ENCODE measurements at places on chromosomes 1 and 21.

GRCh38 chr1:85563139-85563538 is 17.4 kb upstream of the CCN1 start:
- DNase-seq, result no peak

DNA sequence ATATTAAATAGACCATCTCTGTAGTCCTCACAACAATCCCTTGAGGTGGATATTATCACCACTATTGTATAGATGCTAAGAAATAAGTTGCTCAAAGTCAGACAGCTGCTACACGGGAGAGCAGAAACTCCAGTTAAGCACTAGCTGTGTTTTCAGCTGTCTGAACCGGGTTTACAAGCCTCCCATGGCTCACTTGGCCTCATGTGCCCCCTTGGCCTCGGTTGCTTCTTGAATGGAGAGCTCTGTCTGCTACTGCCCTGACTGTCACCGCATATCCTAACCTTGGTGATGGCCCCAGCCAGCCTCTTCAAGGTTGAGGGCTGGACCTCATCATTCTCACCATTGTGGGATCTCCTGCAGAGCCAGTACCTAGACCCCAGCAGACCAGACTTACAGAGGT is 123.4 kb downstream of the AK5 start:
- DNase-seq, result no peak

- DNase-seq, result no peak
Measured at GRCh38 chr1:228284521-228284920, 76.7 kb downstream of the OBSCN start.

DNA sequence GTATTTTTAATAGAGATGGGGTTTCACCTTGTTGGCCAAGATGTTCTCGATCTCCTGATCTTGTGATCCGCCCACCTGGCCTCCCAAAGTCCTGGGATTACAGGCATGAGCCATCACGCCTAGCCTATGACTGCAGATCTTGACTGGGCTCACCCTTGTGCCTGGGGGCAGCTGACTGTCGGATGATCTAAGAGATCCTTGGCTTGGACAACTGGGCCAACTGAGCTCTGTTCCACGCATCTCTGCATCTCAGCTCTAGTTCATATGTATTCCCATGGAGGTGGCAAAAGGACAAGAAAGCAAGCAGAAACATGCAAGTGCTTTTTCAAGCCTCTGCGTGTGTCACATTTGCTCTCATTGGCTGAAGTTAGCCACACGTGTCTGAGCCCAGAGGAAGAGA is 75.8 kb upstream of the SELENON start:
- no peak for DNase-seq

DNA sequence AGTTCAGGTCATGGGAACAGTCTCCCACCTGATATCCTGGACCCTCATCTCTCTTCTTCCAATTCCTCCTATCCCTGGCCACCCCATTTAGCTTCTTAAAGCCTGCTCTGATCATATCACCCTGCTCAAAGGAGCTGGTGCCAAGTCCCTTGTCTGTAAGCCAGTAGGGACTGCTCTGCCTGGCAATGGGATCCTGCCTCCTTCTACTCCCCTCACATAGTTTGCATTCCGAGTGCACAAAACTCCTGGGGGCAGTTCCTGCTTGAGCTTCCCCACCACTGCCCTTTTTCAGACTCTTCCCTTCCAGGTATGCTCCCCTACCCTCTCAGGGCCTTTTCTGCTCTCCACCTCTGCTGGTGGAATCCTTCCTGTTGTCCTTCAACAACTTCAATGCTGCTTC is 48.1 kb downstream of the NGF start:
- no peak for DNase-seq

DNA sequence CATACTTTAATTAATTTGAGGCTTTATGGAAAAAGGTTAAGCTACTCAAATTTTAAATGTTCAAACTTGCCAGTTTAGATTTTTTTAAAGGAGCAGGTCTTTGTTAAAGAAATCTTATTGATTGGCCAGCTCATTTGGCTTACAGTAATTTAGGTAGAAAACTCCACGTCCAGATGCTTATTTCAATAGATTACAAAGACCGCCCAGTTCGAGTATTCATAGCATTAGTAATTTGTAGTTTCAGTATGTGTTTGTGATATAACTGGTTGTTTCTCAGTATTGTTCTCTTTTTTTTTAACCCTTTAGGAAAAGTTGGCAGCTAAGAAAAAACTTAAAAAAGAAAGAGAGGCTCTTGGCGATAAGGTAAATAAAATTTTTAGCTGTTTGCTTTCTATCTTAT is 1.6 kb downstream of the RPF1 start:
- no peak for DNase-seq

DNA sequence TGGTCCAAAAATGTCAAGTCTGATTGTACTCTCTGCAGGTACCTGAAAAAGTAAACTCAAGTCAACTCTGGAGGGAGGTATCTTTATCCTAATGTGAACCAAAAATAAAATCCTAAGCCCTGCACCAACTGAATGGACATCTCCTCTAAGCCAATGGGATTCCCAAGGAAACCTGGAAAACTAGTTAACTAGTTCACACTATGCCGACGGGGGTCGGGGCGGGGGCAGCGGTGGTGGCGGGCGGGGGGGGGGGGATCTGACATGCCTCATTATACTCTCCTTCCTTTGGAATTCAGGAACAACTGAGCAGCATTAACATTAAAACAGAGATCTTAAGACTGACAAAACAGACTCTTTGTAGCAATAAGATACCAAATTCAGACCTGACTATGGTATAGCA is 452.6 kb upstream of the CAMK1G start:
- no peak for DNase-seq

DNA sequence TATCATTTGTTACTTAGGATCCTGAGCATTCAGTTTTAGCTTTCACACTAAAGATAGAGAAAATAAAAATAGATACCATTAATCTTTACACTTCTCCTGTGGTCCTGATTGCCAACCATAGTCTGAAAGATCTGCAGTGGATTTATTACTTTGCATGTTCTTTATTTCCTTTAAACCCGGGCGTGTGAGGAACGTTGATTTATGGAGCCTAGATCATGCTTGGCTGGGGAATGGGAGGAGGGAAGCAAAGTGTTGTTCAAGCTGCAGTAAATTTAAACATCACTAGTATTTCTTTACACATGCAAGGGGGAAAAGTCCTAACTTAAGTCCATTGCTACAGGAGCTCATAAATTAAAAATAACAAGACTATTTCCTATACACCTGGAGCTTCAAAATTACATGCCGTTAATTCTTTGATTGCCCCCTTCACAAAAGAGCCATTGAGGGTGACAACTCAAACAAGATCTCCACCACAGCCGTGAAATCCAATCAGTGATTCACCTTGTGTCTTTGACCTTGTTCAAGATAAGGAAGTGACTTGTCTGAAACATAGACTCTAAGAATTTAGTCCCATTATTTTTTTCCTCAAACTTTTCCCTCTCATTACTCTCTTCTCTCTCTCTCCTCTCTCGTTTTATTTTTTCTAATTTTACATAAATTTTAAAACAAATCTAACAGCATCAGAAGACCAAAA is 282.7 kb downstream of the KIF26B start:
- DNase-seq, result no peak

DNA sequence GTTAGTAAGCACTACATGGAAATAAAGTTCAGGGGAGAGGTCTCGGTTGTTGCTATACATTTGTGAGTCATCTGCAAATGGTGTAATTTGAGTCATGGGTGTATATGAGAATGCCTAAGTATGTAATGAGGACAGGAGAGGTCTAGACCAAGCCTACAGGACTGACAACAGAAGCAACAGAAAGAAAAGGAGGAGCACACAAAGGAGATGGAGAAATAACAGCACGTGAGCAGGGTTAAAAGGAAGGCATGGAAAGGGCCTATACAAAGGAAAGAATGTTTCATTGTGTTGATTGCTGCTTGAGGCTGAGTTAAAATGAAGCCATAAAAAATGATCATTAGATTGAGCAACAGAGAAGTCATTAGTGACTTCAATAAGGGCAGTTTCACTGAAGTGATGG is 28.0 kb upstream of the PRKAA2 start:
- DNase-seq, result no peak

- DNase-seq, result no peak
Measured at GRCh38 chr1:51584021-51584420, 32.9 kb upstream of the OSBPL9 start.

DNA sequence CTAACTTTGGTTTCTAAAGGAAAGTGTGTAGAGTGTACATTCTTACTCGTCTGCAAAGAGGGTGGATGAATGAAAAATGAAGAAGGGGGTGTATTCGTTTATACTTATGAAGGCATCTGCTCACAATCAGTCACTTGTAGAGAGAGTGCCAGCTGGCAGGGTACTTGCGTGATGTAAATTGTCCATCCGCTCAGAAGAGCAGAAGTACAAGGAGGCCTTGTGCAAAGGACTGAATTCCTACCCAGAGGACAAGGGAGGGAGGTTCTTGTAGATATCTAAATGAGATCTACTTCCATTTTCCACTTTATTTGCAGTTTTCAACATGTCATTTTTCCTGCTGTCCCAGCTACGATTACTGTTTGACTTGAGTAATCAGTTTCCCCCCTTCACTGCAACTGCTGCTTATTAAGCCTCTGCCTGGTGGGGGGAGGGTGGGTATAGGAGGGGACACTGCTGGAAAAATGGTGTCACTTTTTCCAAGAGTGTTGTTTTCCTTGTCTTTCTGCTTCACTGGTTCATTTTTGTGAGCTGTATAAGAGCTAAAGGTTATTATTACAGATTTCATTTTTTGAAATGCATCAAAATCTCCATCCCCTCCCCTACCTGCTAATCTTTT is 67.3 kb downstream of the LAMC1 start:
- no peak for DNase-seq

- no peak for DNase-seq
Measured at GRCh38 chr1:33025180-33025569, 11.5 kb downstream of the AK2 start.

DNA sequence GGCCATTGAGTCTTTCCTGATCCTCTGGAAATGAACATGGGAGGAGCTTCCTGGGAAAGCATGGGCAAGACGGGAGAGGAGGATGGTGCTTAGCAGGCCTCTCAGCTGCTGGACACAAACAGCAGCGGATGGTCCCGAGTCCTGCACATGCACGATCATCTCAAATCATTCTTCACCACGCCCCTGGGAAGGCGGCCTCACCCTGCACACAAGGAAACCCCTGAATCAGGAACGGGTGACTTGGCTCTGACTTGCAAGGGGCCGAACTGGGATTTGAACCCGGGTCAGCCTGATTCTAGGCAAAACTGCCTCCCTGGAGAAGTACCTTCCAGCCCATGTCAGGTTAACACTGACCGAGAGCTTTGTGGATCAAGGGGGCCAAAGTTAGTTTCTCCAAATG is 134.8 kb upstream of the WNT4 start:
- DNase-seq, result no peak

DNA sequence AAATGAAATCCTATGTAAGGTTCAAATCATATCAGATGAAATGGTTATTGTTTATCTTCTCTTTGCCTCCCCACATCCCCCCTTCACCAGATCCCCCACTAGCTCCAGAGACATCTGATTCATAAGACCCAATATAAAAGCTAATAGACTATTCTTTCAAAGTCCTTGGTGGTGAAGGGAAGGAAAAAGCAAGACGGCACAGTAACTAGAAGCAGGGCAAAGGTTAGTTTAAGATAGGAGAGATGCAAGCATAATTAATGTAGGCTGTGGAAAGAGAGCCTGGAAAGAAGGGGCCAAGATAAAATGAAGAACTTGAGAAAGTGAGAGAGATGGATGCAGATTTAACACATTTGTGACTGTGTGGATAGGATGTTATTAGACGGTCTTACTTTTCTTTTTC is 33.8 kb downstream of the BTG3 start:
- no peak for DNase-seq

DNA sequence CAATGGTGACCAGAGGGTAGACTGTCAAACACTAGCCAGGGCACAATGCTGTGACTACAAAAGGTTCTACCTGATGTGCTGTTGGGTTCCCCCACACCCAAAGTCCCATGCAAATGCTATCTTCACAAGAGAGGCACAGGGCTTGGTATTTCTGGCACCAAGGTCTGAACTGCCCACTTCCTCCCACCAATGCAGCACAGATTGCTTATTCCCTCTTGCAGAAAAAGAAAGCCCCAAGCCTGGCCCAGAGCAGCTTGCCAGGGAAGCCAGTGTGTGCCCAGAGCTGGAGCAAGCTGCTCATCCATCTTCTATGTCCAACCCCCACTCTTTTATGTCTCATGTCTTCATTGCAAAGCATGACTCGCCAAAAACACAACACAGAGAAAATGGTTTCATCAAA is 149.4 kb upstream of the CAMK1G start:
- DNase-seq, result no peak

GRCh38 chr1:57927003-57927402 is 503.1 kb upstream of the DAB1 start:
- DNase-seq, result no peak

DNA sequence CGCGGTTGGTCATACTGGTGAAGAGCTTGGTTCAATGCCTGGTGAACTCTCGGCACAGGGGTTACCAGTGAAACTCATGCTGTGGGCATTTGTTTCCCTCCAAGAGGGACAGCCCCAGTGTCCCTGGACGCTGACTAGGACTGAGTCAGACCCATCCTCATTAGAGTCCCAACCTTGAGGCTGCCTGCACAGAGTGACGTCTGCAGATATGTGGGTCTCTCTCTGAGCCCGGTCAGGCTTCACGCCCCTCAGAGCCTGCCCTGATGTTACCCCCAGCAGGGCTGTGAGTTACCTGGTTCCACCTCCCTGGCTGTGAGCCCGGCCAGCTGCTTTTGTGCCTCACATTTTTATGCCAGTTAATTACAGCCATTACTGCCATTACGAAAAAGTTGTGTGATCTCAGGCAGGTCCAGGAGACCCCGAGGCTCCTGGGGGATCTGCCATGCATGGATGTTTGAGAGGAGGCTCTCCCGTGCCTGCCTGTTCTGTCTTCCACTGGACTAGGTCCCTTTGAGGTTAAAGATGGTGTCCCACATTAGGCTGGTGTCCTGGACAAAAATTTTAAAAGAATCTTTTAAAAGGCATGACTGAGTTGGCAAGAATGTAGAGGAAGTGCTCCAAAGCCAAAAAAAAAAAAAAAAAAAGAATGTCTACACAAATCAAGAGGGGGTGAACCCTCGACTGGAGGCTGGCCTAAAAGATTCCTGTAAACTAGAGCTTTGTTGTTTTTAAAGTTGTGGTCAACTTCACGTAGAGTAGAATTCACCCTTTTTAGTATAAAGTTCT is 36.6 kb upstream of the PADI1 start:
- DNase-seq, result no peak

DNA sequence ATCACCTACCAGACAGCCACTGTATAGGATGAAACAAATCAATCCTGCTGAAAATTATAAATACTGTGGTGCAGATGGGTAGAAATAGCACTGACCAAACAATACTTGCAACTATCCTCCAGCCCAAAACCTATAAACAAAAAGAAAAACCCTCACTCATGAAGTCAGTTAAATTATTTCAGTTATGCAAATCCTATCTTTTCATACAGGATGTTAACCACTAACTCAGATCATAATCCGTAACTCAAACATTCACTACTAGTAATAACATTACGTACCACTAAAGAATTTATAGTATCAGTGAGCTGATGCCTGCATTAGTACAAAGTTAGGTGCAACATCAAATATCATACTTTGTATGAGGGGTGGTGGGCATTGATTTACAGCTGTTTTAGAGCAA is 2.6 kb downstream of the NDC1 start:
- DNase-seq, result no peak

Measured in stimulated activated CD4-positive, alpha-beta T cell treated with anti-CD3 and anti-CD28 coated beads, Interleukin-4, amount 100 ng/mL, for 24 hours (primary cell).